ENCODE measurements at places on chromosomes 5 and 9.

DNA sequence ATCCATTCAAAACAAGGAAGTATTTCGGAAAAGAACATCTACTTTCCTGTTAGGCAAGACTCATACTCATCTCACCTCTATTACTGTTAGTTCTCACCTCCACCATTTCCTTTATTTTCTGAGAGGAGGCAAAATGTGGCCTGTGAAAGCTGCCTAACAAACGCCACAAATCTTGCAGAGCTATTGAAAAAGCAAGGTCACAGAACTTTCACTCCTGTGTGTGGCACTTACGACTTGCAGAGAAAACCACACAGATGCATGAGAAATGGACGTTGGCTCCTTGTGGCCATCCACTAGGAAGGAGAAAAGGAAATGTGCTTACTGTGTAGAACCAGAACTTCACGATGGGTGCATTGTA lies 195.8 kb upstream of the KLF9 start:
- DNase-seq: no peak

- DNase-seq: no peak
Measured at GRCh38 chr5:169222934-169223594, 77.9 kb downstream of the SLIT3 start.

GRCh38 chr5:149838881-149839739 lies 105.5 kb downstream of the PDE6A start:
- no peak for DNase-seq

GRCh38 chr9:89631384-89631783 lies 26.6 kb downstream of the GADD45G start:
- DNase-seq: no peak

DNA sequence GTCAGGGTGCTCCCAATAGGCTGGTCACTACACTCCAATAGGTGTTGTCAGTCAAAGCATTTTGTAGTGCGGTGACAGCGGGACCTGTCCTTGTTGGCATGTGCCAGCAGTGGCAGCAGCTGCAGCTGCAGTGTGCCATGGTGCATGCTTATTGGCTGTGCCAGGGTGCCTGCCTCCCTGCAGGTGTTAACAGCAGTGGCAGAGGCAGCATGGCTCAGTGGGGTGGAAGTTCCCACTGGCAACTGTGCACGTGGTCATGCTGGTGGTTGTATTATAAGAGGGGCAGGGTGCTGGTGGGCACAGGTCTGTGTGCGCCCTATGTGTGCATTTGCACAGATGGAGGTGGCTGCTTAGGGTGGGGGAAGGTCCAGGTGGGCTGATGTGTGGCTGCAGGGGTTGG lies 133.7 kb upstream of the EDIL3 start:
- DNase-seq: no peak

- DNase-seq: no peak
Measured at GRCh38 chr5:145362266-145362665, 472.9 kb downstream of the PRELID2 start.

DNA sequence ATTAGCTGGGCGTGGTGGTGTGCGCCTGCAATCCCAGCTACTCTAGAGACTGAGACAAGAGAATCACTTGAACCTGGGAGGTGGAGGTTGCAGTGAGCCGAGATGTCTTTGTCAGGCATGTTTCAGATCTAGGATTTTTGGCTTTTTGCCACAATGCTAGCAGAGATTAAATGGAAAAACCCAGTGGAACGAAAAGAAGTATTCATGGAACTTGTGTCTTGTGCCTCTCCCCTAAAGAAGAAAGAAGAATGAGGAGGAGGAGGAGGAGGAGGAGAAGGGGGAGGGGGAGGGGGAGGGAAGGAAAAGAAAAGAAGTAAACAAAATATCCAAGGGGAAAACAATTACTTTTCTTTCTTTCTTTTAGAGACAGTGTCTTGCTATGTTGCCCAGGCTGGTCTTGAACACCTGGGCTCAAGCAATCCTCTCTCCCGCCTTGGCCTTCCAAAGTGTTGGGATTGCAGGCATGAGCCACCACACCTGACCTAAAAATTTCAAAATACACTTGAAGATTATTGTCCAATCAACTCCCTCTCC lies 106.0 kb downstream of the ARRDC3 start:
- DNase-seq: no peak

DNA sequence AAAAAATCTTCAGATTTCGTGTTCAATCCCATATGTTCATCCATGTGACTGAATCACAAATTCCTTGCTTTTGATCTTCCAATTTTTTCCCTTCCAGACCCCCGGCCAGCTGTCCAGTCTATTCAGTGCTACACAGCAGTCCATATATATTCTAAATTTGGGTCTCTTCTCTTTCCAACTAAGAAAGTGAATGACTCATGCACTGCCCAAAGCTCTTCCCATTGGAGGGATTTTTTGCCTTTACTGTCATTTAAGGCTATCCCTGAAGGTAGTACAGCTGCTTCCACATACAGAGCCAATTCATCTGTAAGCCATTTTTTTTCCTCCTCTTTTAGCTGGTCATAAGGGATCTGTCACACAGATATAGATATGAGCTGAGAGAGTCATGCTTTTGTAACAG lies 478.3 kb downstream of the DMRT2 start:
- DNase-seq: no peak

- no peak for DNase-seq
Measured at GRCh38 chr5:12488161-12488560, 583.9 kb upstream of the CTNND2 start.

DNA sequence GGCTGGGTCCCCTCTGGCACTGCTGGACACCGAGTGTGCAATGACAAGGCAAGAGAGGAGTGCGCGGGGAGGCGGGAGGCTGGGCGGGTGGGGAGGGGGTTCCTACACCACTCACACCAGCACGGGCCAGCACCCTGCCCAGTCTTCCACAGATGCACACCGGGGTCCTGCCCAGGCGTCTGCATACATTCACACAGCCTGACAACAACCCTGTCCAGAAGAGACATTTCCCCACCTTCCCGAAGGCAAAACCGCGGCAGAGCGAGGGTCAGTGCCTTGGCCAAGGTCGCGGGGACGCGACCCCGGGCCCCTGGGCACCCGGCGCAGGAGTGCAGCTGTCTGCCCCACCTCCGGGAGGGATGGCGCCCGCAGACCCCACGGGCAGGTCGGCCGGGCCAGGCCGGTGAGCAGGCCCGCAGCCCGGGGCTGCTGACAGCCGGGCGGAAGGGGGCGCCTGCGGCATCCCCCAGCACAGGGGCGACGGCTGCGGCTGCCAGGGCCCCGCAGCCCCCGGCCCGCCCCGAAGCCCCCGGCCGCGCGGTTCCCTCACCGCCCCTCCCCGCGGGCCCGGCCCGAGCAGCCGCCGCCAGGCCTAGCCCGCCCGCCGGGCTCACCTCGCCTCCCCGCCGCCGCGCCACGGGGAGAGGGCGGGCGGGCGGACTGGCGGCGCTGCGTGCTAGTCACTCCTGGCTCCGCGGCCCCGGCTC lies 496 bp downstream of the MAPK9 start:
- DNase-seq: no peak

GRCh38 chr5:133269691-133270090 lies 217.9 kb downstream of the HSPA4 start:
- DNase-seq: no peak

DNA sequence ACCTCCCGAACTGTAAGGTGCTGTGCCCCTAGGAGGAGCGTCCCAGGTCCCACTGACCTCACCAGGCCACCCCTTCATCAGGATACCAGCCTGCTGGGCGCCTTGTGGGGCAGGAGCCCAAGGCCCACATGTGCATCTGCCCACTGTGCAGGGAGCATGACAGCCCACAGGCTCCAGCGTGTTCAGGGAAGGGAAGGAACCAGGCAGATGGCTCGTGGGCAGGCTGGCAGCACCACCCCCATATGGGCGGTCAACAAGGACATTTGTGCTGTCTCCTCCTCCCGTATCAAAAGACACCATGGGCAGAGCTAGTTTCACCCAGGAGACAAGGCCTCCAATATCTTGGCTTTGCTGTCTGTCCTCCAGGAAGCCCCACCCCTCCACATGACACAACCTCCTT lies 85.5 kb upstream of the PPP1R26 start:
- no peak for DNase-seq

DNA sequence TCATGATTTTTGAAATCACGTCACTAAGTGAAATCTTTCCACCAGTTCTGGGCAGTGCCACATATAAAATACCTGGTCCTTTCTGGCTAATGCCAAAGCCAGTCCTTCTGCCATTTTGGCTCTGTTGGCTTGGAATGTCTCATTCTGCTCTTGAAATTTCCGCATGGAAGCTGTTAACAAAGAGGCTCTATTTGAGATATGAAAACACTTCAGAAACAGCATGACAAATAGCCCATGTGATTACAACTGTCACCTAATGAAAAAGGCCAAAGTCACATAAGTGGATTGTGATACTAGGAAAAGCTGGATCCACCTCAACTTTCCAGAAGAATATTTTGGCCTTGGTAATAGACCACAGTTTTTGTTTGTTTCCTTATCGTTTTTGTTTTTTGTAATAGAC lies 12.8 kb downstream of the GOLGA1 start:
- DNase-seq: no peak

- no peak for DNase-seq
Measured at GRCh38 chr5:77437194-77437593, 54.9 kb downstream of the WDR41 start.

GRCh38 chr5:165224366-165225045 lies 1719.1 kb downstream of the MAT2B start:
- no peak for DNase-seq

- no peak for DNase-seq
Measured at GRCh38 chr5:109359642-109360041, 50.1 kb downstream of the PJA2 start.

GRCh38 chr5:53831496-53831895 lies 271.1 kb downstream of the NDUFS4 start:
- DNase-seq: no peak

DNA sequence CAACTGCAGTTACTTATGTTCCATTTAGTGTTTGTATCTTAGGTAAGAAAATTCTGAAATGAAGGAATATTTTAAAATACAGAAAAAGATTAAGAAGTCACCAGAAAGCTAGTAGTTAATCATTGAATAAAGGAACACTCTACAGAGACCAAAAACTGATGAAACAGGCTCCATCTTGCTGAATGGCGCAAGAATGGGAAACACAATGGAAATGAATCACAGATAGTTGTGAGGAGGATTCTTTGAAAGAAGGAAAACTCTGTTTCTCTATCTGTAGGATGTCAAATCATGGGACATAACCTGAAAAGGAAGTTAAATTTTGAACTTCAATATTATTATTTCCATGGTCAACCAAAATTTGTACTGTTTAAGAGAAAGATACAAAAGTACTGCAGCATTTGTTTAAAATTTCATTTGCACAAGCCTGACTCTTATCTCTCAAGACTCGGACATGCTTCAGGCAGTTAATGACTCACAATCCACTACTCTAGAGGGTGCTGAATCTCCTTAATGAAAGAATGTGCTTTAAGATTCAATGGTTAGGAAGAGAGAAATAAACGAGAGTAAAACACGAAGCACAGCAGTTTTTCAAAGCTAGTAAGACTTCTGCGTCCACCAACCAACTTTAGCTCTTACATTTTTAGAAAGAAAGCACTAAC lies 1064.4 kb upstream of the DMAC1 start:
- no peak for DNase-seq

DNA sequence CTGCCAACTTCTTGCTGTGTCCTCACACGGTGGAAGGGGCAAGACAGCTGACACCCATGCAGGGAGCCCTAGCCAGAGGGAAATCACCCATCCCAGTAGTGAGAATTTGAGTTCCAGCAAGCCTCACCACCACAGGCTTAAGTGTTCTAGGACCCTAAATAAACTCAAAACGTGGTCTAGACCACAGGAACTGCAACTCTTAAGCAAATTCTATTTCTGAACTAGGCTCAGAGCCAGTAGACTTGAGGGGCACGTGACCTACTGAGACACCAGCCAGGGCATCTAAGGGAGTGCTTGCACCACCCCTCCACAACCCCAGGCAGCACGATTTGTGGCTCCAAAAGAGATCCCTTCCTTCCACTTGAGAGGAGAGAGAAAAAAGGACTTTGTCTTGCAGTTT lies 96.0 kb upstream of the PHF24 start:
- no peak for DNase-seq

- DNase-seq: no peak
Measured at GRCh38 chr5:54383941-54384340, 71.6 kb upstream of the HSPB3 start.

DNA sequence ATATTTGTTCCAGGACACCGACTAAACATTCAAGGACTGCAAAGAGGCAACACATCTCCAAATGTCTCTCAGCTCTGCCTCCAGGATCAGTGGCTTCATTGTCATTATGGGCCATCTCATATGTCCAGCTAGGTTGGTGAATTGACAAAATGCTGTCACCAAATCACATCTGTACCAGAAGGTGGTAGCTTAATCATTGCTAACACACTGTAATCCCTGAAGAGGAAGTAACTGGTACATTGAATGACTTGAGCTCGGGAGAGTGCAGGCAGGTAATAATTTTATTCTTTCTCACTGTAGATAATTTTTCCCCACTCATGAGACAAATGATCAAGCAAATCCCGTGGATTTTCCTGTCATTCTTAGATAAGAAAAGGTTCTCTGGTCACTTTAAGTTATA lies 169.8 kb downstream of the SEMA6A start:
- DNase-seq: no peak

GRCh38 chr5:135593886-135594285 lies 15.1 kb upstream of the CXCL14 start:
- DNase-seq: no peak

- no peak for DNase-seq
Measured at GRCh38 chr5:31692561-31693221, 53.8 kb downstream of the PDZD2 start.

DNA sequence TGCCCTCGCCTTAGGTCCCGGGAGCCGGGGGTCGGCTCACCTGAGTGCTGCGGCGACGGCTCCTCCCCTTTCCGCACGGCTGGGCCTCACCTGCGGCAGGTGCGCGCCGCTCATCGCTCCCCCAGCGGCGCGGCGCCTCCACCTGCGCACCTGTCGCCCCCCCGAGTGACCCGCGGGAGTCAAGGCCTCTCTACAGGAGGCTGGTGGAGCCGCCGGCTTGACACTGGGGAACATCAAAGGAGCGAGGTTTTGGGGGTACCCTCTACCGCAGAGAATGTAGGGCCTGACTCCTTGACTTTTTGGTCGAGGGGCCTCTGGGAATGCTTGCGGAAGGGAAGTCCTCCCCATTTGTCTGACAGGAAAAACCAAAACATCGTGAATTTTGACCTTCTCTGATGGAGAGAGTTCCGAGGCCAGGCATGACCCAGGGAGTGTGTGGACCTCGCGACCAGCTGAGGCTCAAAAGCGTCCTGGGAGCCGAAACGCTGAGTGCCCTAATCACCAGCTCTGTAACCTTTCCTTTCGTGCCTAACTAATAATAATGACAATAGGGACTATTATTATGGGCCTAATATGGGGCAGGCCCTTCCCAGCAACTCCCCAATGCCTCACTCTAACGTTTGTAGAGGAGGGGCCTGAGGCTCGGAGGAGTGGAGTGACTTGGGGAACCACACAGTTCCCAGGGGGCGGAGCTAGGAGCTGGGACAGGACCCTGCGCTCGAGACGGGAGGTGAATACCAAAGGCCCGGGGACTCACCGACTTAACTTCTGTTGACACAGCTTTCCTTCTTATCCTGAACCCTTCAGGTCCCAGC lies 714 bp upstream of the IER5L start:
- DNase-seq: no peak

DNA sequence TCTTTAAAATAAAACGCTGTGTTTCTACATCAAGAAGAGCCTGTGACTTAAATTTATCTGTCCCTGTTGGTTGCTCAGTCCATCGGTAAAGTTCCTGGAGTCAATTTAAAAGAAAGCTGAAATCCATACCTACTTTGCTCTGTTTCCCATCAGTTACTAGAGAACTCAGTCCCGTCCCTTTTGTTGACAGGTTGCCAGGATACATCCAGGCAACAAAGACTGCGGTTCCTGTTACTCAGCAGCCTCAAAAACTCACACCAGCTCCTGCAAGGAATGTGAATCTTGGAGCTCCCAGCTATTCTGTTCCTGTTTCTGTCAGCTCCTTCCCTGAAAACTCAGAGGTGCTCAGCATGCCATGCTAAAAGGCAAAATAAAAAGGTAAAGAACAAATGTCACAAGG lies at the start of gene ZNF474:
ZNF474 (plus strand) TSS at position 241 of the 400 bp plus-strand sequence. CDS start 22,445 bp downstream, outside the sequence.
- DNase-seq: no peak

All from cortex of kidney (tissue), 1 donor.